Natural killer cell treated with Interleukin-12 subunit alpha and Interleukin-12 subunit beta and Interleukin-15 and Interleukin-18, amount 100 ng/mL, for 72 hours (primary cell): ENCODE measurements at places on chromosomes 6 and 20.

GRCh38 chr20:24066076-24066700, 77.6 kb upstream of the GGTLC1 start:
- DNase-seq = no peak

DNA sequence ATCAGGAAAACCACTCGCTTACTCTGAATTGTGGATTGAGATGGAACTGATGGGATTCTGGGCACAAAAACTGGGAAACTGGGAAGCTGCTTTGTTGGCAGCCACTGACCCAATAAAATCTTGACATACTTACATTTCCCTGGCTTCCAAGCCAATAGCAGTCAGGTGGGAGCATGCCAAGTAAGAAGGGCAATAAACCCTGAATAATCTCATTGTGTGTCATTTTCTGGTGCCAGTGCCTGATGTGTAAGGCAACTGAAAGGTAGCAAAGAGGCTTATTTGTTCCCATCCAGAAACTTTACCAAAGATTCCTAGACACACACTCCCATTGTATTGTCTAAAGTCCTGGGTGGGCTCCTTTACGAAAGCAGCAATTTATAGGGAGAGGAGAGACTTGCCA, 93.2 kb downstream of the TBX18 start:
- DNase-seq = no peak

DNA sequence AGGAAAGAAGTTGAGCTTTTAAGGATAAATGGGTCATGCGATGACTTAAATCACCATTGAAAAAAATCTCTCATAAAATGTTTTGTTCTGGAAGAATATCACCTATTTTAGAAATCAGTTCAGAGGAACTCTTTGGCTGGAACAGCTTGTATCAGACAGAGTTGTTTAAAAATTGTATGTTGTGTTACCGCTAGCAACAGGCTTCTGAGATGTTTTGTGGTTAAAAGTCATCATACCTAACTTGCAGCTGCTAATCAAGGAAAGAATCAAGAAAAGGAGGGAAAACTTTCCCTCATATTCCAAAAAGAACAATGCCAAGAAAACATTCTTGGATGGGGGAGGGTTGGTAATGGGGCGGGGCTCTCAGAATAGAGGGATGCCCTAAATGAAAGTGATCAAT, 220.7 kb upstream of the CITED2 start:
- DNase-seq = no peak

- DNase-seq = no peak
Observed at GRCh38 chr20:48398506-48399449, 429.0 kb downstream of the PREX1 start.

- DNase-seq = no peak
Observed at GRCh38 chr20:8267009-8267408, 134.9 kb downstream of the PLCB1 start.

DNA sequence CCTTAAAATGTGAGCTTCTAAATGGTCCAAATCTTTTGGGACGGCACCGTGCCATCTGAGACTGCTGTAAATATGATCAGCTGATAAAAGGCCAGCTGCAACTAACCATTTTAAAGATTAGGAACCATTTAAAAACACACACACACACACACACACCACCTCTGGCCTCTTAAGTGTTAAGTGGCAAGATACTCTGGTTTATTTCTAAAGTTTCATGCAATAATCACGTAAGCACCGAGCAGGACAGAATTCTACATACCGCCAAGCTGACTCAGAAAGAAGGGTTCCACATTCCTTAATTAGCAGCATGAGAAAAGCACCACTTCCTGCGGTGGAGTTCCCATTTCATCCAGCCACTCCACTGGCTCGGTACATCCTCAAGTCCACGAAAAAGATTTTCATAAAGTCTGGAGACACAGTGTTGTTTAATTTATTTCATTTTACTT, 17.8 kb upstream of the ZNF217 start:
- DNase-seq = no peak

GRCh38 chr6:383856-384255, 7.7 kb upstream of the IRF4 start:
- DNase-seq = no peak

GRCh38 chr6:161029195-161029809, 37.7 kb downstream of the MAP3K4 start:
- DNase-seq = no peak

DNA sequence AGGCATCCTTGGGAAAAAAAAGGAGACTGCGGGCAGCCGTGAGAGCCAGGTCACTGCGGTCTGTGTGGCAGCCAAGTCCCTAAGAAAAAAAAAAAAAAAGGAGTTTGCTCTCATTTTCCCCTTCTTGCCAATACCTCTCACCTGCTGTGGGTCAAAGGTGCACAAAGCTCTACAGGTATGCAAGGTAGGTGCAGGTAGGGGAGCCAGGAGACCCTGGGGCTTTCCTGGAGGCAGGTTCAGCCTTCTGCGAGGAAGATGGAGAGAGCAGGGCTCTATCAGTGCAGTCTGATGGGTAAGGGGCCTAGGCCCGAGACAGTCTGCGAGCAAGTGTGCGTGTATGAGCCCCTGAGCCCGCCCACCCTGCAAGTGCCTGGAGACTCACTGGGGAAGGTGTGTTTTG, 12.3 kb upstream of the SNAI1 start:
- DNase-seq = no peak

DNA sequence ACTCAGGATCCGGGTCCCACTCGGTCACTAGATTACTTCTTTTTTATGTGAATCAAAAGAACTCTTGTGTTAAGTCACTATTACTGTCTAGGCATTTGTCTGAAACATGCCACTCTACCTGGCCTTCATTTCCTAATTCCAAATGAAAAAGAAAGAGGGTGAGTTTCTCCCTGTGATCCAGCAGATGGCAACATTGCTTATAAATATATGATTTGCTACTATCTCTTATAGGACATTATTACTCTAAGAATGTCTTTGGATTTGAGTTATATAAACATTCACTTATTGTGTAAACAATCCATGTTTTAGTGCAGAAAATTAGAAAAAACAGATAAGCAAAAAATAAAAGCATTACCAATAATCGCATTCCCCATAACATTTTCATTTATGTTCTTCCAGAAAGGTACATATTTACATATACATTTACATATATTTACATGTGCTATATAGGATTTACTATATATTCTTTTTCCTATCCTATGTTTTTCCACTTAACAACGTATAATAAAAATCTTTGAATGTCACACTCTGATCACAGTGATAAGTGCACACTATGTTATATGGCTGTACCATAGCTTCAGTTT, 66.9 kb downstream of the FAXC start:
- DNase-seq = no peak

- no peak for DNase-seq
Observed at GRCh38 chr6:1227935-1228753, 83.8 kb upstream of the FOXQ1 start.

- DNase-seq = no peak
Observed at GRCh38 chr6:166830185-166830890, 126.0 kb downstream of the RNASET2 start.

GRCh38 chr6:35543459-35544193, 30.9 kb upstream of the TULP1 start:
- DNase-seq = no peak

- DNase-seq = no peak
Observed at GRCh38 chr20:50230871-50231560, 40.4 kb downstream of the CEBPB start.

DNA sequence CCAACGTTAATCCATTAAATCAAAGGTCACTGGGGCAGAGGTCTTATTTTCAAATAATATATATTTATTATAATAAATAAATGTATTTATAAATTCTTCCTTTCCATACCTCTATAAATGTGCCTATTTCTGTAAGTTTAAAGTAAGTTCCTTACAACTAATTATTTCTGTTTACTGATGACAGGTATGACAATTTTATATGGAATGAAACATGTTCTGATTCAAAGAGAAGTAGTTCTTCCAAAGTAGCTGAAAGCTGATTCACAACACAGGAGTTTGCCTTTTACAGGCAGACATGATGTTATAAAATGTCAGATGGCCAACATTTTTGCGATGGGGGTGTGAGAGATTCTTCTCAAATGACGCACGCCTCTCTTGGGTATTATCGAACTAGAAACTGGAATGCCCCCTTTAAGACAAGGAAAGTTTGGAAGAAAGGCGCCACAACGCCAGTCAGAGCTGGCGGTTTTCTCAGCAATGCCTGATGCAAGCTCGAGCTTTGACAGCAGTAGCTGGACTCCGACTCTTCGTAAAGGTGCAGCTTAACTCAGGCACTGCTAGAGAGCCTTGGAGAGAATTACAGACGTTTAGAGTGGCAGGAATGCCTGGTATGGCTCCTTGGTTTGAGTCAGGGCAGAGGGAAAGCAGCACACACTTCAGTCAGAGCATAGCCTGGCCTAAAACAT, 92.1 kb downstream of the FOXC1 start:
- no peak for DNase-seq

DNA sequence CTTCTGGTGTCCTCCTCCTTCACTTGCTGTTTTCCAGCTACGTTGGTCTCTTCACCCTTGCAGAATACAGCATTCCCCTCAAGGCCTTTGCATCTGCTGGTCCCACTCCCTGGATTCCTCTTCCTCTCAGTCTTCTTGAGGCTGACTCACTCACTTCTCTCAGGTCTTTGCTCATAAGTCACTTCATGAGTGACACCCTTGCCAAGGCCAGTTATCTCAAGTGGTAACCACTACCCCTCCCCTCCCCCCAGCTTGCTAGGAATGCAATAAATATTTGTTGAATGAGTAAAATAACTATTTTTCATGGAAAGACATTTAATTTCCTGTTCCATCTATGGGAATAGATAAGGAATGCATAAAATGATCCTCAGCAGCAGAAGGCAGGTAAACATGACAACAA, 131.7 kb downstream of the PLCB4 start:
- DNase-seq = no peak

DNA sequence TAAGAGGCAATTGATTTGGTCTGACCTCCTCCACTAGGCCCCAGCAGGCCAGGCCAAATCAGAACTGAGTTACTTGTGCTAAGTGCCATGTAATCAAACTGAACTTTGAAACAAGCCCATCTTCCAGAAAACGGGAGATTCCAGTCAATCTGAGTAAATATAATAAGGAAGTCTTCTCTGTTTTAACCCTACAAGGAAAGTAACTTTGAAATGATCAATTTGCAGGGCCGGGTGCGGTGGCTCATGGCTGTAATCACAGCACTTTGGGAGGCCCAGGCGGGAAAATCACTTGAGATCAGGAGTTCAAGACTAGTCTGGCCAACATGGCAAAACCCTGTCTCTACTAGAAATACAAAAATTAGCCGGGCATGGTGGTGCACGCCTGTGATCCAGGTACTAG, 2.0 kb upstream of the SHLD1 start:
- DNase-seq = no peak

DNA sequence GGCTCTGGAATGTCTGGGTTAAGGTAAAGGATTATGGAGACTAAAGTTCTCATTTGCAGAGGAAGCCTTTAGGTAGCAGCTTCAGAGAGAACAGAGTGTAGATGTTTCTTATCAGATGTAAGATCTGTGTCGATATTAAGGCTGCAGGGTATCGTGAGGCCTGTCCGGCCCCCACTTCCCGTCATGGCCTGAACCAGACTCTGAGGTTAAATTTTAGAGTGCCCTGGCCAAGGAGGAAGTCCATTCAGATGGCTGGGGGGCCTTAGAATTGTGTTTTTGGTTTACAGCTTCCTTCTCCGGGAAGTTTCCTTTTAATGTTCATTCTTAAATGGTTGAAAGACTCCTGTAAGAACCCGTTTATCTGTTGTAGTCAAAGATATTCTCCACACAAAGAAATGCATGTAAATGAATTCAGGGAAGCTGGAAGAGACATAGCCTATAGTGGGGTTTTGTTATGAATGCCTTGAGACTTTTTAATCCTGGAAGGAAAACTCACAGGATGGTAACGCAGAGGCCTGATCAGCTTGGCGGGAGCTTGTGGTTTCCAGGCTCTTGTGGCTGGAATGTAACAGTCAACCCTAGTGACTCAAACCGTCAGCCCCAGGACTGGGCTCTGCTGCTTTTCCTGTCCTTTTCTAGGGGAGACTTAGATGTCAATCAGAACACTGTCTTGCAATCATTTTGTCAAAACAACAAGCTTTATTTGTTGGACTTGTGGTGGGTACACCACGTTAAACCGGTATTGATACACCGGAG, 34.7 kb downstream of the KIF25 start:
- DNase-seq = no peak

- DNase-seq = no peak
Observed at GRCh38 chr6:75608956-75609533, 7.4 kb downstream of the SENP6 start.

- no peak for DNase-seq
Observed at GRCh38 chr6:17940151-17940792, 47.2 kb downstream of the KIF13A start.
